ENCODE measurements at places on chromosomes 16 and 17.

DNA sequence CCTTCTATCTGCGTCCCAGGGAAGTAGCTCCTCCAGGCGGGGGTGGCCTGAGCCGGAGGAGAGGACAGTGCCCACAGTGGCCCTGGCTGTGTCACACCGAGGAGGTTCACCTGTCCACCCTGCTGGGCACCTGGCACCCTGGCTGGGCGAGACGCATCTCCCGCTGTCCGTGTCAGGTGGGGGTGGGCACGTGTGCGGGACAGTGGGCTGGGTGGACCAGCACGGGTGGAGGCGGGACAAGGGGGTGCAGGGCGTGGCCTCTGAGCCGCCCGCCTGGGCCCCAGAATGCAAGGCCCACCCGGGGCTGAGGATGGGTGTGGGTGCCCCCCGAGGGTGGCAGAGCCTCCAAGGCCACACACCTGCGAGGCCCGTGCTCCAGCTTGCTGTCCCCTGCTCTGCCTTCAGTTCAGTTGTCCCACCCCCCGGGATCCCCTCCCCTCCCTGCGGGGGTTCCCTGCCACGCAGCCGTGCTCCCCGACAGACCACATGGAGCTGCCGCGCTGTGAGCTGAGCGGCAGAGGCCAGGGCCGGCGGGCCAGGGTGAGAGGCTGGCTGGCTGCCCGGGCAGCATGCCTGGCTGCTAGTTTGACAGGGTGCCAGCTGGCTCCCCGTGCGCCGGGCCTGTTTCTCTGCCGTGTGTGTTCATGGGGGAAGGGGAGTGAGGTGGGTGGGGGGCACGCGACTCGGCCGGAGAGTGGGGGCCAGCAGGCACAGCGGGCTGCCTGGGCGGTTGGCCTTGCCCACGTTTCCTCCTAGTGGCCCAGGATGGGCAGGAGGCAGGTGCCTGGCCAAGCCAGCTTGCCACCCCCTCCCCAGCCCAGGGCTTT is 33.9 kb downstream of the BAHCC1 start:
- DNase-seq = peak; percentile 86

GRCh38 chr16:12087901-12088421 is 111.4 kb downstream of the SNX29 start:
- DNase-seq = no peak

DNA sequence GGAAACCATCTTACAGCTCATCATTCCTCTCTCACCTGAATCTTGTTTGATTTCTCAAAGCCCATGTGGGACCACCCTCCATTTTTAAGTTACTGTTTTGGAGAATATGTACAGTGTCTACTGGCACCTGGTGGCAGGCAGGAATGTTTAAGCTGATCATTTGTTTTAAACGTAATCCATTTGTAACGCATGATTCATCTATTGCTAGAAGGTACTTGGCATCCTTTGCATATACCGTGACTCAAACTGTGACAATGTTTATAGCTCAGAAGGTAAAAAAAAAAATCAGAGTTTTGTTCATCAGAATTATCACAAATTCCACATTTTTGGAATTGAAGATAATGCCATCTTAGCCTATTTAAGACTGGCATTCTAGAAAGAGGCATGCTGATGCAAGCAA is 1007.5 kb upstream of the EEF2KMT start:
- no peak for DNase-seq

GRCh38 chr16:81451753-81452680 is 7.4 kb downstream of the CMIP start:
- DNase-seq = no peak

DNA sequence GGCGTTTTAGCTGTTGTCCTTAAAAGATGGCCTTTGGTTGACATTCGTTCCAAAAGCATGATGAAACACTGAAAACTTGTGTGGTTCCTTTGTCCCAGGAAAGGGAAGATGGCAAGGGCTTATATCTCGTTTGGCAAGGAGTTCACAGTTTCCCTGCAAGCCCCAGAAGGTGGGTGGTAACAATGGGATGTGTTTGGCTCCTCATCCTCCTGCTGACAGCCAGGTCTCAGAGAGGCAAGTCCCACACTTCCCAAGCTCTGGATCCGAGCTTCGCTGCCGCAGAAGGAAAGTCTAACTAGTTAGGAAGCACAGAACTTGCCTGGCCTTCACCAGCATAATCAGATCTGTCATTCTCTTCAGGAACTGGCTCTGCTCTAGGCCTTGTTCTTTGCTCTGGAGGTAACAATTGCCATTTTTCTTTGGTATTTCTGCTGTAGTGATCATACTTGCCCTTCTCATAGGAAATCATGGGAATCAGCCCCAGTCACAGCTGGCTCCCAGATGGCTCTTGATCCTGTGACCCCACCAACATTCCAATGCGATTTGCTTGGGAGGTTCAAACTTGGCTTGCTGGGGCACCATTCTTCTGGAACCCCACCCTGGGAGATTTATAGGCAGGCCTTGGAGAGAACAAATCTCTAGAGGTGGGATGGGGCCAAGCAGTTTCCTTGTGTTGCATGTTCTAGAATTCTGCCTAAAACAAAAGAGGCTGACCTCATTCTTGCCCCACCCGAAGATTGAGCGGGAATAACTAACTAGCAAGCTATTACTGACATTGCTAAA is 17.9 kb downstream of the KPNA2 start:
- DNase-seq = peak; percentile 78

GRCh38 chr17:80457236-80457856 is 19.1 kb downstream of the NPTX1 start:
- DNase-seq = no peak

- DNase-seq = peak; percentile 20
Observed at GRCh38 chr16:86992587-86992986, 324.6 kb downstream of the C16orf95 start.

- DNase-seq = no peak
Observed at GRCh38 chr17:73278049-73278464, 16.4 kb upstream of the CPSF4L start.

GRCh38 chr16:23125277-23125676 is 24.0 kb downstream of the USP31 start:
- DNase-seq = no peak
